ENCODE measurements at places on chromosomes 12 and 14.

DNA sequence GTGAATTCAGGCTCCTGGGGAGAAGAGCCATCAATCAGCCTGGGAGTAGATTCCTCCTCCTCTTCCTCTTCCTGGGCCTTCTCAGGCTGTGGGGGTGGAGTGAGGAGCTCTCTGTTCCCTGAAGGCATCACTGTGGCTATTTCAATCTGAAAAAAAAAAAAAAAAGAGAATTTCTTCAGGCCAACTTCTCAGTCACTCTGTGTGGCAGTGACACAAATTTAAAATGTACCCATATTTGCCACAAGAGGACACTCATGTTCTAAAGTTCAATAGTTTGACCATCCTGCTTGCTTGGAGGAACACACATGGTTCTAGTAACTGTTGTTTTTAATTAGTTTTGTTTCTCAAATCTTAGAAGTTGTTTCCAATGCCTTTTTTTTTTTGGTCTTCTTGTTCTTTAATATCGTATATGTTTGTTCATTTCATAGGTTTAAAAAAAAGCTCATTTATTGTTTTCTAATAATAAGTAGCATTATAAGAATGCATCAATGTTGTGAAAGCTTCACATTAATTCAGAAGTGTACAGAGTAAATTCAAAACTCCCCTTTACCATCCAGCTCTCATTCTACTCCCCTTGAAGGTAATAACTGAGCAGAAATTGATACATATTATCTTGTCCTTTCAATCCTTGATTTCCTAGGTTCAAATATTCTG, 23.3 kb upstream of the CCER1 start:
- DNase-seq = peak; percentile 87

- DNase-seq = peak; percentile 56
Observed at GRCh38 chr12:52004042-52004648, 2.6 kb upstream of the TAMALIN start.

DNA sequence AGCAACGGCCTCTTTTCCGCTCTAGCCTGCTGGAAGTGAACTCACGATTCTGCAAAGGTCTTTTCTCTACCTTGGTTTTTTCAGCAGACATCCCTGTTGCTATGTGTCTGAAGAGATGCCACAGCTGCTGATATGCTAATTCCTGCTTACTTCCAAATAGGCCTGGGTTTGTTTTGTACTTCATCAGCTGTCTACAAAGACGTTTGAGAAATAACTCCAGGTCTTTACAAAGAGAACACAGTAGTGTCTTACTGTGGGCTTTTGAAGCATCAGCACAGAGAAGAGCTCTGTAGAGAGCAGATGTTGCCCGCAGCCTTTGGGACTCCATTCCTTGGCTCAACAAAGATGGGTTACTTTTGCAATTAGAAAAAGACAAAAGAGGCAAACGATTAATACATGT, 1366.5 kb downstream of the AACS start:
- no peak for DNase-seq

DNA sequence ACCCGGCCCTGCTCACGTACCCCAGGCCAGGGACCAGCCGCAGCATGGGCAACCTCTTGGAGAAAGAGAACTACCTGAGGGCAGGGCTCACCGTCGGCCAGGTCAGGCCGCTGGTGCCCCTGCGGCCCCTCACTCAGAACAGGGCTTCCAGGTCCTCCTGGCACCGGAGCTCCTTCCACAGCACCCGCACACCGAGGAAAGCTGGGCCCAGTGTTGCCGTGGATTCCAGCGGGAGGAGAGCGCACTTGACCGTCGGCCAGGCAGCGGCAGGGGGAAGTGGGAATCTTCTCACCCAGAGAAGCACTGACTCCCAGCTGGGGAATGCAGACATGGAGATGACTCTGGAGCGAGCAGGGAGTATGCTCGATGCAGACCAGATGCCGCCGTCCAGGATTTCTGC, 7.9 kb upstream of the VAMP1 start:
- DNase-seq = peak; percentile 83

DNA sequence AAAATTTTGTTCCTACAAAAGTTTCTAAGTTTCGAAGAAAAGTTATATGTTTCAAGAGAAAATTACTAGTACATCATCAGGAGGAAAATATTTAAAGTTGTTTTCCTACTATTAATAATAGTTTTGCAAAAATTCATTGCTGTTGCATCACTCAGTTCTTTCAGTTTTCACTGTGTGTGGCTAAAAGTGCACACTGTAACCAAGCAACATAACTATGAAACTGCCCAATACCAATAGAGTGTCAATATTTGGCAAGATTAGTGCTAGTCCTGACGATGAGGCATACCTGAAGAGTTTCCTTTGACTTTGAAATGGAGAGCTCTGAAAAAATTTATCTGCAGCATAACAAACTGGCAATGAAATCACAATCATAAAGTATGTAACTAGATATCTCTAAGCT, 194.3 kb downstream of the CPNE8 start:
- peak; percentile 31 for DNase-seq

- no peak for DNase-seq
Observed at GRCh38 chr12:102069707-102070106, 7.9 kb upstream of the WASHC3 start.

DNA sequence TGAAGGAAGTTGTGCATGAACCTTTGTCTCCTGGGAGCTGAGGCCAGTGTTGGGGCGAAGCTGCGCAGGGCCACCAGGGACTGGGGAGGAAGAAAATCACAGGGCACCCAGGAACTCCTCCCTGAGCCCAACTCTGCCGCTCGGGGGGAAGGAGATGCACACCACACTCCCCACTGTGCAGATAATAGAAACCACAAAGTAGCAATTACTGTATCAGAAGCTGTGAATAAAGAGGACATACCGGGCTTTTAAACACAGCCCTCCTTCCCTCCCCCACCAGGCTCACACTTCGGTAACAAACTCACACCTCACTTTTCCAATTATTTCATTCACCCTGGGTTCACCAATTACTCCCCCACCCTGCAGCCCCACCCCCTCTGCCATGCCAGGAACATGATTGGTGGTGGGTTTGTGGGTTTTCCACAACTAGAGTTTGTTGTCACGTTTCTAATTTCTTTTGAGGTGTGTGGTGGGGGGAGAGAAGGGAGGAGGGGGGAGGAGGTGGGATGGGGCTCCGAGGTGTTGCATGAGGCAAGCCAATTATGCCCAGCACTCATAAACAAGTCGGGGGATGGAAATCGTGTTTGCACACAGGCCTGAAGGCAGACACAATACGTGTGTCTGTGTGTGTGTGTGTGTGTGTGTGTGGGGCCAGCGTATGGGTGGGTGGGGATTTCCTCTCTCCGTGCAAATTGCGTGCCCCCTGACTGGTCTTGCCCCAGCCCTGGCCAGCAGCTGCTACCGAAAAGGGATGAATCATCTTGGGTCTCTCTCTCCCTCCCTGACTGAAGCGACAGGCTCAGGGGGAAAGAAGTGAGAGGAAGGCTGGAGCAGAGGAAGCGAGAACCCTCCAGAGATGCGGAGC, 103.3 kb downstream of the RBM19 start:
- DNase-seq = peak; percentile 74

Data from AG10803 (cell line).